ENCODE measurements at places on chromosomes 4 and X.
A peak's percentile ranks its signal among the peaks of the same experiment; 100 is the strongest.

DNA sequence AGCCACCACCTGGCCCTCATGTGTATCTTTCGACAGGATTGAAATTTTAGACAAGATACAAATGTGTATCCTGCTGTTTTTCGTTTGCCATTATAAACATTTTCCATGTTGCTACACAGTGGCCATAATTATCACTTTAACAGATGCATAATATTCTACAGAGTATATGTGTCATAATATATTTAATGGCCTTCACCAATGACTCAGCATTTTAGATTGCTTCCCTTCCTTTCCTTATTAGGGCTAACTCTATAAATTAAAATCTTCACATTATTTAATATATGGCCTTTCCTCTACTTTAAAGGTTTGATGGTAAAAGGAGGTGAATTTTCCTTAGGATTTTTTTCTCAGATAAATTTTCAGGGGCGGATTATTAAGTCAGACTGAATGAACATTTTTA, 97.4 kb downstream of the HS6ST2 start:
- H3K27me3 ChIP-seq: no peaks in the 10 kb centered on the region
- no peak overlapping the region for H3K27ac ChIP-seq
- no peaks in the 10 kb centered on the region for H3K36me3 ChIP-seq
- H3K4me1 ChIP-seq: peaks cover 4% of the 10 kb centered on the region
- no peak overlapping the region for H3K4me3 ChIP-seq
- DNase-seq: no peak

GRCh38 chrX:40107291-40108161, 9.8 kb upstream of the BCOR start:
- peaks cover 36% of the 10 kb centered on the region for H3K4me1 ChIP-seq
- H3K36me3 ChIP-seq: no peaks in the 10 kb centered on the region
- peaks cover 4% of the 10 kb centered on the region for H3K27me3 ChIP-seq
- H3K27ac ChIP-seq: no peak overlapping the region
- DNase-seq: peak; percentile 49

DNA sequence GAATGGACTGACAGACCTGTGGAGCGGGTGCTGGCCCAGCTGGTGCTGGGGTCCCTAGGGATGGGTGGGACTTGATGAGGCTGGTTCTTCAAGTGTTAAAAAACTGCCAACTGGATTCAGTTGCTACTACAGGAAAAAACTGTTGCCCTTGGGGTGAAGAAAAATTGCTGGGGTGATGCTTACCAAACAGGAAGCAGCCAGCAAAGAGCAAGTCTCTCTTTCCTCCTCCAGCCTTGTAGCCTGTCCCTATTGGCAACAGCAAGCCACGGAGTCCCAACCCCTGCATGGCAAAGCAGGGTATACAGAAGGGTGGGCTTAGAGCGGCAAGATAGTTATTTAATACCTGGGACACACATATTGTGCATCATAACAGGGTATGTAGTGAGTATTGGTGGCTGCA, 60.1 kb upstream of the ATP8A1 start:
- H3K36me3 ChIP-seq: no peaks in the 10 kb centered on the region
- H3K27me3 ChIP-seq: no peaks in the 10 kb centered on the region
- H3K27ac ChIP-seq: no peak overlapping the region
- peaks cover 4% of the 10 kb centered on the region for H3K4me1 ChIP-seq

DNA sequence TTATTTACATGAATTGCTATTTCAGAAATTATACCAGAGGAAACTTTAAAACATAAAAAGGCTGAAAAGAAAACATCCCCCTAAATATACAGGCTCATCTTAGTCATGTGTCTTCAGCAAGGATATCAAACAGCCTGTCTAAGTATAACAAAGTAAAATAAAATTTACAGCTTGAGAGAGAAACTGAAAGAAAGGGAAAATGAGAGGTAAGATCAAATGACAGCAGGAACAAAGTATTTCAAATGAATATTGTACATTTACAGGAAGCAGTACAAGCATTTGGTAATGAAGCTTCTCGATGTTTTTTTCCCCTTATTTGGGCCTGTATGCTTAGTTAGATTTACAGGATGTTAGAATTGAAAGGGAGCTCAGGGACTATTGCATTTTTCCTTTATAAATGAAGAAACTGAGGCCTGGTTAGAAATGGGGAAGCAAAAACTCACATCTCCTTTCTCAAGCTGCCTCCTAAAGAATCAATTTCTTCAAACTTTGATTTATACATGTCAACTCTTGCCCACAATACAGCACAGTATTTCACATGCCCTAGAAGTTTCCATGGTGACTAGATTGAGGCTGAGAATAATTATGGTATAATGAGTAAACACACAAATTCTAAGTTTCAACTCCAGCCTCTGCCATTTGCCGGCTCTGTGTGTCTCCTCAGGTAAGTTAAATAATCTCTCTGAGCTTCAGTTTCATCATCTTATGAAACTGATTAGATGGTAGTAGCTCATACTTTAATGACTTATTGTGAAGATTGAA, 29.3 kb downstream of the DAPP1 start:
- H3K27ac ChIP-seq: no peak overlapping the region
- no peak overlapping the region for H3K4me3 ChIP-seq
- no peaks in the 10 kb centered on the region for H3K27me3 ChIP-seq
- H3K36me3 ChIP-seq: peaks cover 4% of the 10 kb centered on the region
- DNase-seq: no peak
- H3K4me1 ChIP-seq: no peaks in the 10 kb centered on the region
